ENCODE measurements at places on chromosomes 1 and 21.

DNA sequence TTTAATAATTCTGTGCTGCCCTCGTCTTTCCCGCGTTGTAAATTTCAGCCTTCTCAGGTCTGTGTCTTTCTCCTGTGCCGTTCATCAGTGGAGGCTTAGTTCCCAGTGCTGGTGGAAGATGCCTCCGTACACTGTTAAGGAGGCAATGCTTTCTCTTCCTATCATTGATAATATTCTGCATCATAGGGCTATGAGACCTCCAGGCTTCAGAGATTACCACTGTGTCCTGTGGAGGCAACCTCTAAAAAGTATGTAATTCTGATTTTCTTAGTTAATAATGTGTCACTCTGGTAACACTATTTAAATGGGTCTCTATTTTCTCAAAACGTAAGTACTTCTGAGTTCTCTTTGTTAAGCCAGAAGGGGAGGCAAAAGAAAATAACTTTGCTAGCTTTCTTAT lies 538.3 kb downstream of the SMYD3 start:
- no peak for DNase-seq

DNA sequence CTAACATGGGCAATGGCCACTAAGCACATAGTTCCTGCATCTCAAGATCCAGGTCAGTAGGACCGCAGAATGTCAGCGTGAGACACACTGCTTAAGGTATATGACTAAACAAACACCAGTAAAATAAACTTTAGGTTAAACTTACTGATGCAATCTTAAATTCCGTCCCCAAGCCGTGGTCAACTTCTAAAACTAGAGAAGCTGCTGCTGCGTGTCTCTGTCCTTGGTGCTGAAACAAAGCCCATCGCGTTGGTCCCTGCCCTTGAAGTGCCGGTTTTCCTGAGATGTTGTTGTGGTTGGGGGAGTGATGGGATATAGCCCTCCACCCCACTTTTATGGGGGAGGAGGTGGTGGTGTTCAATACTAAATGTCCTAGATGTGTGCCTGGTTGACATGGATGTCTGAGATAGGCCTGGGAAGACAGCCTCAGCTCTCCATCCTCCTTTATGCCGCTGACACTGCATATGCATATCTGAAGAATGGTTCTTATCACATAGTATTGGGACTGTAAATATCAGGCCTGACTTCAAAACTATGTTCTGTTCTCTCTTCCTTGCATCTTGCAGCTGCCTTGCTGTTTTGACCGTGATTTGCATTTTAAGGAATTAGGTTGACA lies 72.0 kb upstream of the KCNA3 start:
- peak; percentile 5 for DNase-seq

- DNase-seq = no peak
Measured at GRCh38 chr1:82621076-82621475, 820.3 kb downstream of the ADGRL2 start.

- no peak for DNase-seq
Measured at GRCh38 chr1:73593364-73593763, 604.6 kb downstream of the LRRIQ3 start.

DNA sequence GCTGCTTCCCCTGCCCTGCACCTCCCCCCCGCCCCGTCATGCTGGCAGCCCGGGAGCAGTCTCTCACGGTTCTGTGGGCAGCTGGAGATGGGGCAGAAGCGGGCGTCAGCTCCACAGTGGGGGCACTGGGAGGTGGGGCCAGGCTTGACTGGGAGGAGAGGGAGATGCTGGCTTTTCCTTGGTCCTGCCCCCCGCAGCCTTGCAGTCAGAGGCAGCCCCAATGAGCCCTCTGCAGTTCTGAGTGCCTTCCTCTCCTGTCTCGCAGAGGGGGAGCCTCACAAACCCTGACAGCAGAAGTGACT lies 21.7 kb downstream of the ARHGEF10L start:
- no peak for DNase-seq

GRCh38 chr1:125085720-125086591 lies 3901.2 kb downstream of the SRGAP2C start:
- DNase-seq = no peak

GRCh38 chr1:178530037-178530402 lies 17.1 kb downstream of the TEX35 start:
- DNase-seq = no peak

DNA sequence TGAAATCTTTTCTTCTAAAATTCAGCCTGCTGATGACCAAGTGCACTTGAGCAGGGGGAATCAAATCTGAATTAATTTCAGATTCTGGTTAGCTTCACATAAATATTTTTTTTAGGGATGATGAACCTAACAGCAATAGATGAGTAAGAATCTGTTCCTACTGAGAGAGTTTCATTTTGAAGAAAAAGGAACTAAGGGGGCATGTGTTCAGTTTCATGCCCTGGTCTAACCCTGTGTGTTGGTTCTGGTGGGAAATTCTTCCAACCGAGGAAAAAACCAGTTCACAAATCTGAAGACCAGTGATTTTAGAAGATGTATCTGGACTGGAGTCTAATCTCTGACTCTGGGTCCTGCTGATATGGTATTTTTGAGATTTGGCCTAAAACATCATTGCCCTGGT lies 13.7 kb downstream of the SELL start:
- DNase-seq = no peak

DNA sequence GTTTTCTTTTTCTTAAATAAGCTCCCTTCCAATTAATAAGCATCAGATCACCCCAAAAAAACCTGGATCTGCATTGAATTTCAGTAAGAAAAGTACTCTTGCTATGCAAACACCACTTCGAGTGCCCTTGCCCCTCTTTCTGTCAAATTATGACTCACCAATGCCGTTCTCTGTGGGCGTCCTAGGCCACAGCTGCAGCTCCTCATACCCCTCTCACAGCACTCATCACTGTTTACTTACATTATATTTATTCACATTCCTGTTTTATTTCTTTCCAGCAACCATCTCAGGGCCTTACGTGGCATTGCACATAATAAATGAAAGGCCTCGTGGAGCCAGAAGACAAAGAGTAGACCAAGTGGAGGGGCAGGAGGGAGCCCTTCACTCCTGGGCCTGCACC lies 99.1 kb upstream of the CTTNBP2NL start:
- DNase-seq = no peak

- DNase-seq = no peak
Measured at GRCh38 chr1:114986286-114986685, 43.3 kb upstream of the TSHB start.

- no peak for DNase-seq
Measured at GRCh38 chr1:212295579-212295978, 10.4 kb downstream of the PPP2R5A start.

GRCh38 chr1:231284441-231284840 lies 43.4 kb downstream of the GNPAT start:
- no peak for DNase-seq

GRCh38 chr1:153869486-153869885 lies 53.3 kb downstream of the GATAD2B start:
- no peak for DNase-seq

DNA sequence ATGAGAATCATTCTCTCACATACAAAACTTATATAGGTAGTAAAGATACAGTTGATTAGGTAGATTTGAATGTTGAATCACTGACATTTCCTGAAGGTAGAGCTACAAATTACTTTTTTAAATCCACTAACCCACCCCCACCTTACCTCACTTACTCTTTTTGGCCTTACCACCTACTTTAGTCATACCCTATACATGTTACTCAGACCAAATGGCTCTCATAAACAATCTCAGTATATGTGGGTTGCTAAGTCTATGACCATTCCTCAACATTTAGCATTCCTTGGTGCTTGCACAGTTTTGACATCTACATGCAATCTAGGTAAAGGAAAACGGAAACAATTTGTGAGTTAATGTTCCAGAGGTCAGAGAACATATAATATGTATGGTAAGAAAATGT lies 26.3 kb downstream of the SYDE2 start:
- no peak for DNase-seq
